RWPE1 (cell line): ENCODE measurements at places on chromosomes 12 and 14.

DNA sequence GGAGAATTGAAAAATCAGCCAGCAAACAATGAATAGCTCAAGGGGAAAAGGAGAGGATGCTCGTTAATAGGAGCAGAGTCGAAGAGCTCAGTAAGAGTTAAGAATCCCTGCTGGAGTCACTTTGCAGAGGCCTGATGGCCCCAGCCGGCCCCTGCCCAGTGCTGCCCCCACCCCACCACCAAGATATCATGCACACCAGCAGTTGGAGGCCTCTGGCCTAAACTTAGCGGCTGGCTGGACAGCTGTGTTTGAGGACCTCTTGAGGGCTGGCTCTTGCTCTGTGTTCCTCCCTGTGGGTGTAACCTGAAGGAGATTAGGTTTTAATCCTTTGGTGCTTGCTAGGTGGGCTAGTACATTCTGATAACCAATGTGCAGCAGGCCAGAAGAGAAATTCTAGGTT lies 142.0 kb downstream of the PLXNC1 start:
- no peak for DNase-seq

DNA sequence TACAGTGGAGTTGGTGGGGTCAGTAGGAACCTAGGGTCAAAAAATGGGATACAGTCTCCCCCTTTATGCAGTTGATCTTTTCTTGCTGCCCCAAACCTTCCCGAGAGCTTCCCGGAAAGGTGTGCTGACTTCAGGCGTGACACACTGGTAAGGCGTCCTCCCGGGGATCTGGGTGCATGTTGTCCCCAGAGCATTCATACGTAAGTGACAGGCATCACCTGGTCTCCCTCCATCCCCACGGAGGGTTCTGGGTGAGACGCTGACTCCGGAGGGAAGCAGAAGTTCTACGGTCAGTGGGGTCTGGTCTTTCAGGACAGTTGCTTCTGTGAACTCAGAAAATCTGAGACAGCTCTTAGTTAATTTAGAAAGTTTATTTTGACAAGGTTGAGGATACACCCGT lies 159.6 kb upstream of the RTL1 start:
- no peak for DNase-seq

DNA sequence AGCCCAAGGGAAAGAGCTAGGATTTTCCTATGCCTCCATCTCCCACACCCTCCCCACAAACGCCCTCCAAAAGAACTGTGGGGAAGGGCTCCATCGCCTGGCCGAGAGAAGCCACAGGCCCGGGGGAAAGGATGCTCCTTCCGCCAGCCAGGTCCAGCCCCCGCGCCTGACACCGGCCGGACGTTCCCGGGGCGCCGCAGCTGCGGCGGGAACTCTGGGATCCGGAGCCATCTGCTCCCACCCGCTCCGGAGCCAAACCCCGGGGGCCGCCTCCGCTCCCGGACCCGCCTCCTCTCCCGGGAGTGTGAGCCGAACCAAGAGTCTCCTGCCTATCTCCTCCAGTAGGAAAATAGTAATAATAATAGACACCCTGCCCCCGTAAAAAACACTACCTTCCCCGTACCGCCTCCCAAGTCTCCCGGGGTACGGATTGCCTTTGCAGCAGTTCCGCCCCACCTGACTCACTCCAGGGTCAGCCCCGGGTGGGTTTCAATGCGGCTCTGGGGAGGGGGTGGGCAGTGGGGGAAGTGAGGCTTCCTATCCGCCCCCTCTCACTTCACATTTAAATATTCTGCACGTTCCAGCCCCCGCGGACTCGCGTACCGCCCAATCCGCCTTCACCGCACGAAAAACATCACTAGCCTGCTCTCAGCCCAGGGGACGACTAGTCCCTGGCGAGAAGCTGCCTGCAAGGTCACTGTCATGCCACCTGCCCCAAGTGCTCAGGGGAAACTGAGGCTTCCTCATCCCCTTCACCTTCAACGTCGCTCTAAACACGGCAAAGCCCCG lies 2.4 kb downstream of the AGAP2 start:
- peak; percentile 62 for DNase-seq

GRCh38 chr12:3681595-3682061 lies 71.3 kb downstream of the CRACR2A start:
- no peak for DNase-seq

- DNase-seq, result no peak
Measured at GRCh38 chr14:64877846-64878245, 1.9 kb downstream of the SPTB start.
